NCI-H524 treated with DMSO at 0.1 percent for 48 hours (cell line): ENCODE measurements at places on chromosomes 11 and 22.

DNA sequence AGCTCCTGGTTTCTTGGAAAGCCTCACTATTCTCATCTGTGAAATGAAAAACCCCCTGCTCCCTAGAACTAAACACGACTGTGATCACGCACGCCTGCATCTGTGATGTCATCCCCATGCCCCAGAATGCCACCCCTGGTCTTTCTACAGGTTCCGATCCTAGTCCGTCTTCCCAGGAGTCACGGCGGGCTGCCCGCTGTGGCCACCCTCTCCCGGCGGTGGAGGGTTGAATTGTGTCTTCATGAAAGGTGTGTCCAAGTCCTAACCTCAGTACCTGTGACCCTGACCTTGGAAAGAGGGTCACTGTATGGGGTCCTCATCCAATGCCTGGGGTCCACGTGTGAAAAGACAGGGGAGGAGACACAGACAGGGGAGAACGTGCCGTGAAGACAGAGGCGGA is 14.4 kb downstream of the OSBPL5 start:
- no peak for DNase-seq

DNA sequence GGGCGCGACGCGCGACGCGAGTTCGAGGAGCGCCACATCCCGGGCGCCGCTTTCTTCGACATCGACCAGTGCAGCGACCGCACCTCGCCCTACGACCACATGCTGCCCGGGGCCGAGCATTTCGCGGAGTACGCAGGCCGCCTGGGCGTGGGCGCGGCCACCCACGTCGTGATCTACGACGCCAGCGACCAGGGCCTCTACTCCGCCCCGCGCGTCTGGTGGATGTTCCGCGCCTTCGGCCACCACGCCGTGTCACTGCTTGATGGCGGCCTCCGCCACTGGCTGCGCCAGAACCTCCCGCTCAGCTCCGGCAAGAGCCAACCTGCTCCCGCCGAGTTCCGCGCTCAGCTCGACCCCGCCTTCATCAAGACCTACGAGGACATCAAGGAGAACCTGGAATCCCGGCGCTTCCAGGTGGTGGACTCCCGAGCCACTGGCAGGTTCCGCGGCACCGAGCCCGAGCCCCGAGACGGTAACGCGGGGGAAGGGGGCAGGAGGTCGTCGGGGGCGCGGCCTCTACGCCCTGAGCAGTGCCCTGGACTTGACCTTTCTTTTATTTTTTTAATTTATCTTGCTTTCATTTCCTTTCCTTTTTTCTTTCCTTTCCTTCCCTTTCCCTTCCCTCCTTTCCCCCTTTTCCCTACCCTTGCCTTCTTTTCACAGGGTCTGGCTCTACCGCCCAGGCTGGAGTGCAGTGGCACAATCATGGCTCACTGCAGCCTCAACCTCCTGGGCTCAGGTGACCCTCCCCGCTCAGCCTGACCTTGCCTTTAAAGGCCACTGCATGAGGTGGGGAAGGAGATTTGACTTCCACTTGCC is 5.0 kb downstream of the MPST start:
- no peak for DNase-seq

DNA sequence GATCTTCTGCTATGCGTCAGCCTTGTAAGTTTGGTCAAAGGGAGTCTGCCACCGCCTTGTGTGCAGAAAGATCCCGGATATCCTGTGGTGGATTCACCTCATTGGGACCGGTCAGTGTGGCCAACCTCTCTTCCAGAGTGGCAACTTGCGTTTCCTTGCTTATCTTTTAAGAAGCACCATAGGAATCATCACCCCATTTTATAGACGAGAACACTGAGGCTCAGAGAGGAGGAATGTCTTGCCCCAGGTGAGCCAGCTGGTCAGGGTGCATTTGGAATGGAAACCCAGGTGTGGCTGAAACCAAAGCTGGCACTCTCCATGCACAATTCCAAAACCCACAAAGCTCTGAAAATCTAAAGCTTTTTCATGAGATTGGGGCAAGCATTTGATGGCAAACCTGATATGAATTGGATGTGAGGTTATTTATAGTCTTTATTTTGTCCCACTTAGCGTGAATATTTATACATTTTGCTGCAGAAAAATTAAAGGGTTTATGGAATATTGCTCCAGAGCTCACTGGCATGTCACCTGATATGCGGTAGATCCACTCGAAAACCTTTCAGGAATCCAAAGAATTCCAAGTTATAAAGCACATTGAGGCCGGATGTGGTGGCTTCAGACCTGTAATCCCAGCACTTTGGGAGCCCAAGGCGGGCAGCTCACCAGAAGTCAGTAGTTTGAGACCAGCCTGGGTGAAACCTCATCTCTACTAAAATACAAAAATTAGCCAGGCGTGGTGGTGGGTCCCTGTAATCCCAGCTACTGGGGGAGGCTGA is 12.1 kb upstream of the EIF3D start:
- no peak for DNase-seq

DNA sequence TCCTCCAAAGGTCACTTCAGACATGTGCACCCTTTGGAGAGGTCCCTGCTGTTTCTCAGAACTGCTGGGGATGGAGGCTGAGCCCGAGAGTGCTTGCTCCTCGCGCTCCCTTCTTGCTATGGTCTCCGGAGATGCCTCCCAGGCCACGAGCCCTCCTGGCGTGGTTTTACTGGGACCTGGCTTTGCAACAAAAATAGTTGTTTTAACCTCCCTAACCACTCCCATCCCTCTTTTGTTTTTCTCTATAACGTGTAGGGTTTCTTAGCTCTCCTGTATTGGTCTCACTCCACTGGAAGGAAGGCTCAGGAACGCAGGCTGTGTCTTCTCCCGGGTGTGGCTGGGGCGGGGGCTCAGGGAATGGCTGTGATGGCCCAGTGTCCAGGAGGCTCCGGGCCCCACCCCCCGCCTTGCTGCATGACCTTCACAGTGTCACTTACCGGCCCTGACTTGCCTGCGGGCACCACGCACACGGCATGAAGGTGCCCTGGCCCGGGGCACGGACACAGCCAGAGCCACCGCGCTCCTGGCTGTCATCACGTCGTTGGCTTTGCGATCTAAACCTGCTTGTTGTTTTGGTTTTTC is 5.6 kb downstream of the PTDSS2 start:
- DNase-seq: no peak

GRCh38 chr22:18079706-18080233 is 2.0 kb downstream of the PEX26 start:
- DNase-seq: no peak

GRCh38 chr11:131893103-131893890 is 522.9 kb downstream of the NTM start:
- DNase-seq: no peak

DNA sequence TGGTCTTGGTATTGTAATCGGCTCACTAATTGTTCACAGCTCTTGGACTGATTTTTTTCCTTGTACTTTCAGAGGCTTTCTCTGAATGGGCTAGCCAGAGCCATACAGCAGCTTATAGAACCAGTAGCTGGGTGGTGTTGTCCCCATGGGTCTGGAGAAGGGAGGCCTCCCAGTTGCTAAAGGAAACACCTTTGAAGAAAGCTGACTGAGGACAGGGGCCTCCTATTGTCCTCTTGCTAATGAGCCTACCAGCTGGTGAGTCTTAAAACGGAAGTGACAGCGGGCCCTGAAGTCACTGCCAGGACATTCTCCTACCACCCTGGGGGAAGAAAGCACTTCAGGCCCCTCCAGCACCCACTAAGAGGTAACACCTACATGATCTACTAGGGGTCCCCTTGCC is 9.9 kb downstream of the FADS3 start:
- DNase-seq: no peak

DNA sequence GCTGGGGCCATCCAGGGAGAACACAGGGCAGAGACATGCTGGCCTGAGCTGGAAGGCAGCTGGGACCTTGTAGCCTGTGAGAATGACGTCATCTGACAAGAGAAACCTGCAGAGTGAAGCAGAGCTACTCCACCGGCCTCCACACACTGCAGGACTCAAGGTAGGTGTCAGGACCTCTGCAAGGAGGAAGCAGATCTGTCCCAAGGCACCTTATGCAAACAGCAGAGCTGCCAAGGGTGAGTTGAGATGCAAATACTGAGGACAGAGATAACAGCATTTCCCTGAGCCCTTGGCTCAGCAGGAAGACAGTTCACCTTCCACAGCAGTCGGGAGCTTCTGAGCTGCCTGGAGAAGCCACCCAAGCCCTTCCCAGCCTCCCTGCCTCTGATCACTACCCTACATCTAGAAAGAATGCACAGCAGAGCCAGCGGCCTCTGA is 51.9 kb upstream of the IGSF9B start:
- DNase-seq: no peak

GRCh38 chr11:11306855-11307254 is 46.2 kb downstream of the CSNK2A3 start:
- no peak for DNase-seq

- no peak for DNase-seq
These were observed 121.1 kb upstream of the CRYBB3 start for GRCh38 chr22:25078591-25078990.

- DNase-seq: no peak
These were observed 109.3 kb downstream of the FBXO7 start for GRCh38 chr22:32583921-32584335.

DNA sequence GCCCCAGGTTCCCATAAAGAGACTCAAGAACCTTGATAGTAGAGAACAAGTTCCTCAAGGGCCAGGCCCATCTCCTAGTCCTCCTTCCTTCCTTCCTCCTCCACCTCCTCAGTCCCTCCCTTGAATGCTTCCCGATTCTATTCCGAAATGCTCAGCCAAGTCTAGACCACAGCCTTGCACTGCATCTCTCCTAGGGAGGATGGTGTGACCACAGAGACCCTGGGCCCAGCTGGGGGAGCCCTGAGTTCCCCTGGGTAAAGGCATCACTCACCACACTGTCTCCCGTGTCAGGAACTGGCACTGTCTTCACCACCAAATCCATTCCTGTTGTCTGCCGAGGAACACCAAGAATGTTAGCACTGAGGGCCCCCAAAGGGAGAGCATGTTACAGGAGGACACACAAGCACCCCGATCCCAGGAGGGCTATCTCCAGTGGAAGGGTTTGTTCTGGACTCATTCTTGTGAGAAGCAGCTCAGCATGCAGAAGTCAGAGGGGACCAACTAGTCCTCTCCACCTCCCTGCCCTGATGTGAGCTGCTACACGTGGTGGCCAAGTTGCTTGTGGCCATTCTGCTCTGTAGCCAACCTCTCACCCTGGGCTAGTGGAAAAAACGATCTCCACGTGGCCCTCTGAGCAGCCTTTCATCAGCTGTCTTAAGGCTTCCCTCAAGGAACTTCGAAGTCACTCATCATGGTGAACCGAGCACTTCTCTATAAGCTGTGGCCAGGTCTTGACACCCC is 8.7 kb downstream of the IFT27 start:
- DNase-seq: no peak

DNA sequence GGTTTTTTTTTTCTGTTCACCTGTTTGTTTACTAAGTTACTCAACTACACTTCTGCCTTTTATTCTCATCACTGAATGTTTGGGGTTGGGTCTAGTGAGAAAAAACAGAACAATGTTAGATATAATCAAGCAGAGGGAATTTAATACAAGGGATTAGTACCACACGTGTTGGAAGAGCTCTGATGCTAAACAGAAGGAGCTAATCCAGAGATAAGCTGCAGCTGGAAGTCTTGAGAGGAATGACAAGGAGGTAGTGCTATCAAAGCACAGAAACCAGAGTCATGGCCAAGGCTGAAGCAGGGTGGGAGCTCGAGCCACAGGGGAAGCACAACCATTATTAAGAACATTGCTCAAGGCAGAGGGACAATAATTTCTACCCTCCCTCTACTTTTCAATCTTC is 604.1 kb upstream of the ANO5 start:
- peak; percentile 40 for DNase-seq

- peak; percentile 19 for DNase-seq
These were observed 369.4 kb upstream of the B3GAT1 start for GRCh38 chr11:134781380-134781866.

DNA sequence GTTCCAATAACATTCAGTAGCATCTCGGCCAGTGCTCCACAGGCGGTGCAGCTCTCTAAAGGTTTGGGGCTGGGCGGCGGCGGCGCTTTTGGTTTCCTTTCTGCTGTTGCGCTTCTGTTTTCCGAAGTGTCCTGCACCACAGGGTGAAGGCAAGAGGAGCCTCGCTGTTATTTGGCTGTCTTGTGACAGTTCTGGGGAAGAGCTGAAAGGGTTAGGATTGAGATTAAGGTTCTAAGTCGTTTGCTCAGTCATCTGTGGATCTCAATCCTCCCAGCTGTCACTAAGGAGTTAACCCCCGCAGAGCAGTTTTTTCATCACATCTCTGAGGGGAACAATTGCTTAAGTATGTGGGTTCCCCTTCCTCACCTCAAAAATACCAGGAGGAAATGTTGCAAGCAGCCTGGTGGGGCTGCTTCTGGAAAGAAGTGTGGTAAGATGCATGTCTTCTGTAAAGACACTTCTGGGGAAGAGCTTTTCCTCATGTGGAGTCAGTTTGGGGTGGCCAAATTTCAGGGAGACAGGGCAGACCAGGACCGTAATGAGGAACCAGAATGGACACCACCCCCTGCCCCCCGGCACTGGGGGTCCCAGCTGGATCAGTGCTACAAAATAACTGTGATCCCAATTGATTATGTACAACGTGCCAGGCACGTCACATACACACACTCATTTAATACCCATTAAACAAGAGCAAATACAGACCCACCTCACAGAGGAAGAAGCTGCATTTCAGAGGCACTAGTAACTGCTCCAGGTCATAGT is 14.2 kb downstream of the TMEM121B start:
- DNase-seq: no peak

DNA sequence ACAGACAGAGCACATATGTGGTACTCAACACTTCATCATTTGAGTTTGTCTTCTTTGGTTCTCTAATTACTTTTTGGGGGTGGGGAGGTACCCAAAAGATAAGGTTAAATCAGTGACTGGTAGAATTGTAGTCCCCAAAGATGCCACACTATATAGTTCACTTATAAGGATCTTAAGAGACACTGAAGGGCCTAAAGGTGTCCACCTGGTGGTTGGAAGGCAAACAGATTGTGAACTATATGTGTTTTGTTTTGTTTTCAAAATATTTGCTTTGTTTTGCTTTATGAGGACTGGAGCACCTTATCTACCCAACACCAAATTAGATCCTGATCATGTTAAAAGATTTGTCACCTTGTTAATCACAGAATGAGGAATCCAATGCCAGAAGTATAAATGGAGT is 136.1 kb downstream of the DCDC1 start:
- no peak for DNase-seq

DNA sequence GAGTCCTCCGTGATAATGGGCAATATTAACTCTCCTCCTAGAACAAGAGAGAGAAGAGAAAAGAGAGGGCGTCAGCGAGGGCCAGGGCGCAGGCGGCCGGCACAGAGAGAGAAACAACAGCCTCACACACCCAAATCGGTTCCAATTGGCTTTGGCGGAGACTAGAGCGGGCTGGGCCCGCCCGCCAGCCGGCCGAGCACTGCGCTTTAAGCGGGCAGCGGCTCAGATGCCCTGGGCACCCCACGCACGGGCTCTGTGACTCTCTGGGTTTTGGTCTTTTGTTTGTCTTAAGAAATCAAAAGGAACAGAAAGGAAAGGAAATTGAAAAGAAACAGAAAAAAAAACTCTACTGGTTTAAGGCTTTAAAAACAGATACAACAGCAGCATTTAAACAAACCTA is 17.0 kb downstream of the SLC22A12 start:
- no peak for DNase-seq

DNA sequence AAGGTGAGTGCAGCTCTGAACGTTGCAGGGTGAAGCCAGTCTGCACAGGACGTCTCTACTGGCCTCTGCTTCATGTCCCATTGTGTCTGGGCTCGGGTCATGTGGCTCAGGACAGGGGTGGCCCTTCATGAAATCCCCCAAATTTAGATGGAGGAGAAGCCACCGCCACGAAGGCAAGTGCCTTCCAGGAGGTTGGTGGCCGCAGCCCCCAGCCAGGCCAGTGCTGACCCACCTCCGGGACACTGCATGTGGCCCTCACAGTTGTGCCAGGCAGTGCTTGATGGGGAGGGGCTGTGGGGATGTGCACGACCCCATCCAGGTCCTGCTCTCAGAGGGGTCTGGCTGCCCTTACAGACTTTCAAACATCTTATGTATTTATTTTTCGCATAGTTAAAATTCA is 1311.1 kb downstream of the BRD1 start:
- DNase-seq: no peak
